Activated T-cell treated with anti-CD3 and anti-CD28 coated beads for 24 hours (primary cell): ENCODE measurements at places on chromosomes 5 and 9.

DNA sequence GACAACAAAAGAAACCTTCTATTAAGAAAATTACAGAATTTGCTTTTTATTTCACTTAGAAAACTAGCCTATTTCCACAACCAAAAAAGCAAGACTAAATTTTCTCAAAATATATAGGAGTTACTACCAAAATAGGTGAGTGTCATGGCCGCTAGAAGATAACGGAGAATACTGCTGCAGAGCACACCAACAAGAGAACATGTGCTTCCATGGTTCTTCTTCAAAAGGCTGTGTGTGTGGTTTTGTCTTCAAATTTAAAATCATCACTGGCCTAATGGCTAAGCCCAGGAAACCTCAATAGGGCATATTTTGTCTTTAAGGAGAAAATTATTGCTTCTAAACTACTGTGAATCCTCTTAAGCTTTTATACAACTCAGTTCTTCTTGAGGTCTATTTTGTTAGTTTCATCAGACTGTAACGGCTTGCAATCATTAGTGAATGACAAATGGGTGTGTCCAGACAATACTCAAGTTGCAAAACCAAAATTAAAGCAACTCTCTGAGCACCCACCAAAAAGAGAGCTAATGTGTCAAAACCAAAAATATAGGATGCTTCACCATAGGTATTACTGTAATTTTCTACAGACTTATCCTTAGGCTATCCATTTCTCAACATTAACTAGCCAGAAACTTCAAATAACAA is 3.3 kb downstream of the SETX start:
- DNase-seq: no peak

DNA sequence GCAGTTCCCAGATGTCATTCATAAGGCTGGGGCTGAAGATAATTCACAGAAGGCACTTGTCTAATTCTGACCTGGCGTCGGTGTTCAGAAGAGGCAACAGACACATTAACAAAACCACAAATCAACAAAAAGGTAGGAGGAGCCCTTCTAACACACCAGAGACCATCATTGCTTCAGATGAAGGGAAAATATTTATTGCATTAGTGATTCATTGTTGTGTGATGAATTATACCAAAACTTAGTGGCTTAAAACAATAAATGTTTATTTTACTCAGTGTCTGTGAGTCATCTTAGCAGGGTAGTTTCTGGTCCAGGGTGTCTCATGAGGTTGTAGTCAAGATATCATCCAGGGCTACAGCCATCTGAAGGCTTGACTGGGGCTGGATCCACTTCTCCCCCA is 91.3 kb upstream of the KIF2A start:
- DNase-seq: no peak

GRCh38 chr9:29928072-29928471 is 2354.8 kb upstream of the C9orf72 start:
- no peak for DNase-seq

DNA sequence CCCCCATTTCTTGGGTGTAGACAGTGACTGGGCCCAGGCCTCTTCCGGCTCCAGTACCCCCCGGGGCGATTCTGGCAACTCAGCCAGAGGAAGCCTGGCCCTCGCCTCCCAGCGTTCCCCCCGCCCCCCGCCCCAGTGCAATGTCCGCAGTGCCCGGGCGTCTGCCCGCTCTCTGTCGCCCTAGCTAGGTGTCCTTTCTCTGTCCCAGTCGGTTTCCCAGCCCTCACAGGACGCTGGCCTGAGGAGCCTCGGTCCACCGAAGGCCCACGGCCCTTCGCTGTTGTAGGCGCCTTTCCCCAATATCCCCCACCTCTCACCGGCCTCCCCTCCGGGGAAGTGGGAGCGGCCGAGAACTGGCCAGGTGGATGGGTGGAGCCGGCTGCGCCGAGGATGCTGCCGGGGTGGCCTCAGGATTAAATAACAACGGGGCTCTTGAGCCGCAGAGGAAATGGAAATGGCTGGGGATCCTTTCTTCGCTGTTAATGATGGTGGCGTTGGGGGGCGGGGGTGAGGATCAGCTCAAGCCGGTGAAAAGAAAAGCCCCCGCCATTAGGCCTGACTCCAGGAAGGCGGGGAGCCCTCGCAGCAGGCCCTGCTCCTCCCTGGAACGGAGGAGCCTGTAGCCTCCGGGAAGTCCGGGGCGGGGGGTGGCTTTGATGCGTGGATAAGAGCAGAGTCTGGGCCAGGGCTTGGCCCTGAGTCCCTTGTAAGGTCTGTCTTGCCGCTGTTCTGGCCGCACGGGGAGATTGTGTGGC is 1.1 kb upstream of the SPRY4 start:
- no peak for DNase-seq

GRCh38 chr5:66909364-66909763 is 287.2 kb downstream of the CD180 start:
- DNase-seq: no peak

DNA sequence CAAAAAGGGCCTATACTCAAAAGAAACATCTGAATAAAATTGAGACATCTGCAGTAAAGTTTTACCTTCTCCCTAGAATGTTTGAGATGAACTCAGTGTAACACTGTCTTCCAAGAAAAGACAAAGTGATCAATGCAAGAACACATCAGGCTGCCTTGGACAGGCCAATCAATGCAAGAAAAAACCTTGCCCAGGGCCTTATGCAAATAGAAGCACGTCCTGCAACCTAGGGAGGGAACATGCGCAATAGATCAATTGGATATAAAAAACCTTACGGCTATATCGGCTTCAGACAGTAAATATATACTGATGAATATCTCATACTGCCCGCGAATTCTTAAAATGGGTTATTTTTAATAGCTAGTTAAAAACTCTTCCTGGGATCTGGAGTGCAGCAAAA is 66.4 kb upstream of the POU5F2 start:
- no peak for DNase-seq

- DNase-seq: no peak
These were observed 85.8 kb downstream of the LHFPL2 start for GRCh38 chr5:78562714-78563330.

- DNase-seq: no peak
These were observed at the start of gene PCDHAC2 for GRCh38 chr5:140966293-140967225. Gene PCDHAC2, plus strand, starts transcription at chr5:140966476. Its CDS starts 291 bp downstream, at chr5:140966767.

DNA sequence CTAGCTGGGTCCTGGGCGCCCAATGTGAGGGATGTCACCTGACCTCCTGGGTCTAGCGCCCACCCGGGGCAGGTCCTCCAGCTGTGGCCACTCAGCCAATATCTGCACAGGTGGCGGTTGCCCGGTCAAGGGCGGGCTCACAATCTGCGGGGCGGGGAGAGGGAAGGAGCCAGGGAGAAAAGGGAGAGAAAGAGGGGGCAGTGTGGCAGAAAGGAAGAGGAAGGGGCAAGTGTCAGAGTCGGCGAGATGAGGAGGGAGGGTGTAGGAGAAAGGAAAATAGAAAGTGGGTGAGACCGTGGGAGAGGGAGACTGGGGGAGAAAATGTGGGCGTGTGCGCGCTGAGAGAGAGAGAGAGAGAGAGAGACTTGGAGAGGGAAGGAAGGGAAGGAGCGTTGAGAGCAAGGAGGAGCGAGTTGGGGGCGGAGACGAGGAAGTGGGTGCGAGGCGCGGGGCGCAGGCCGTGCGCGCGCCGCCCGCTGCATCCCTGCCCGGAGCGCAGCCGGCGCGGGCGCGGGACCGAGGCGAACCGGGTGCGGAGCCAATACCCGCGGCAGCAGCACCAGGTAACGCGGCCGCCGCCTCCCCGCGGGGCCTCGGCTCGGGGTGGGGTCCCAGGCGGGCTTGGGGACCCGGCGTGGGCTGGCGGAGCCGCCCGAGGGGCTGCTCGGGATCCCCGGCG is at the start of gene HRH2:
Gene HRH2, plus strand, starts transcription at position 479 of the 679 bp plus-strand sequence. CDS start 25,163 bp downstream, outside the sequence.
- peak; percentile 37 for DNase-seq

DNA sequence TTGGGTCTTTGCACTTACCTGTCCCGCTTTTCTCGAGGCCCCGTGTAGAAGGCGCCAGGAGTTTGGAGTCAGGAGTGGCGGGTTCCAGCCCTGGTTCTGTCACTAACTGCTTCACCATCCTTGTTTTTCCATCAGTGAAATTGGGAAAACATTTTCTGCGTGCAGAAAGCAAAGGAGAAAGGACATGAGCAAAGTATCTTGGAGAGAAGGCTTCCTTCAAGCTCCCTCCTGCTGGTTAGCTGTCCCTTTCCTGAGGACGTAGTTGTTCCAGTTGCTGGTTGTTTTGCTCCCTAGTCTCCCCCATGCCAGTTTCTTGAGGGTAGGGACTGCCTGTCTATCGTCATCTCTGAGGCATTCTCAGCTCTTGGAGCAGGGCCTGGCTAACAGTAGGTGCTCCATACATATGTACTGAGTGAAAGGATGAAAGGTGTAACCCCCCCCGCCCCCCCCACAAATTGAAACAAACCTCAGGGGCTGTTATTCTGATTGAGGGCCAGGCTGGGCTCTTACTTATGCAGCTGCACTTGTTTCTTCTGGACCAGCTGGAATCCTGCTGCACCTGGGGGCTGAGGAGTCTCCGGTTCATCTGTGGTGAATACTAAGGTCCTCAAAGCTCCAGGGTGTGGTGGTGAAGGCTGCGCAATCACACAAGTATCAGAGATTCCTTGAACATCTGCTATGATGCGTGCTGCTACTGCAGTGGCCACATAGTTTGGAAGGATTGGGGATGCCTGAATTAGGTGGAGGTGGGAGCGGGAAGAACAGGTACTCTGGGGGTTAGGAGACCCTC is 1.0 kb downstream of the SMIM3 start:
- DNase-seq: no peak

- no peak for DNase-seq
These were observed 162.6 kb upstream of the PPP1R2B start for GRCh38 chr5:156687514-156687913.

DNA sequence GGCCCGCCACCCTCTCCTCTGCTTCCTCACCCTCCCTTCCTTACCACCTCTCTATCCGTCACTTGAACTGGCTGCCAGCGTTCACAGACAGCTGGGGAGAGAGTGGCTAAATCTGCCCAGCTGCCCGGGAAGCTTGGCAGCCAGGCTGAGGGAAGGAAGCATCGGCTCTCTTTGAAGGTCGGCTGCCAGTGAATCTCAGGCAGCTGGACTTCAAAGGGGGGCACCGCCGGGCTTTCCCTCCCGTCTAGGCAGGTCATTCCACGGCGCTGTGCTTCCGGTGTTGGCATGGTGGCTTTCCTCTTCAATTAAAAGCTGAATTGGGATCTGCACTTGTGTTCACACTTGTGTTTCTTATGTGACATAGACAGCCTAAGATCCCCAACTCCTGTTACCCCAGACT is 174.0 kb downstream of the GDNF start:
- DNase-seq: no peak

DNA sequence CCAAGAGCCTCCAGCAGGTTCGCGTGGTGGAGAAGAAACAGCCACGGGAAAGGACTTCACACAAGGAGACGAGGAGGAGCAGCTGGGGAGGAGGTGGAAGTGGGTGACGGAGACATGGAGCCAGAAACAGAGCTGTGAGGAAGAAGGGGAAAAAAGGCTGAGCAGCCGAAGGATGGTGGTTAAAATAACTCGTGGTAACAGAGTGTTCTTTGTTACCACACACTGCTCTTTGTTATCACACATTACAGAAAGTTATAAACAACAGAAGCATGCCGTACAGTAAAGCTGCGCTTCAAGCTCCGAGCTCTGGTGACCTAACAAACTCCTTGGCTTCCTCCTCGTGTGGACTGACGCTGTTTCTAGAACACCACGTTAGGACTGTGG is 215.4 kb downstream of the GLIS3 start:
- no peak for DNase-seq

DNA sequence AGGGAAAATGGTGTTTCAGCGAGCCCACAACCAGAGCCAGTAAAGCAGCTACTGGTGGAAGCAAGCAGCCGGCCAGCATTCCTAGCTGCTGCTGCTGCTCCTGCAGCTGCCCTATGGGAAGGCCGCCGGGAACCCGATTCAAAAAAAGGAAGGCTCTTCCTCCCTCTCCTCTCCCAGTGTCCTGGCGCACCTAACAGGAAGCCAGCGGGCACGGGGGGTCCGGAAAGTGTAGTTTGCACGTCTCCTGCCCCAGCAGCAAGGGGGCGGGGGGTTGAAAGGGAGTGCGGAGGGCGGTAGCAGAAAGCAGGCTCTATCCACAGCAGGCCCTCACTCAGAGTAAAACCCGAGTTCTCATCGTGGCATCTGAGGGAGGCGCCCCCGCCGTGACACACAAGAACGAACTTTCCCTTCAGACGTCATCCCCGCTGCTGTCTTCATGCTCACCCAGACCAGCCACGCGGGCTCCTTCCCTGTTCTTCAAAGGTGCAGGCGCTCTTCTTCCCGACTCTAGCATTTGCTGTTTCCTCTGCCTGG is 16.5 kb downstream of the GRXCR2 start:
- peak; percentile 9 for DNase-seq

GRCh38 chr5:113276001-113276400 is 158.8 kb downstream of the TSSK1B start:
- DNase-seq: no peak

DNA sequence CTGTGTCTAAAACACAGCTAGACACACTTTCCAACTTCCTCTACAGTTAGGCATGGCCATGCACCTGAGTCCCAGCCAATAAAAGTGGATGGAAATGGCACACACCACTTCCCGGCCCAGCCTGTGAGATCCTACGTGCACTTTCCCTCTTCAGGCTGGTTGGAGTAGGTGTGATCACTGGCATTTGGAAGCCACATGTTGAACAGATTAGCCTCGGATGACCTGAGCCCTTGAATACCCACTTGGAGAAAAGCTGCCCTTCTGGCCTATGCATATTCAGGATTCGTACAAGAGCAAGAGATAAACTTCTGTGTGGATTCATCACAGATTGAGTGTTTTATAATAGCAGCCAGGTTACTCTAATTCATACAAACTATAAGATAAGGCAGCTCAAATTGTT is 359.0 kb upstream of the SLC30A5 start:
- DNase-seq: no peak
